ENCODE measurements at places on chromosomes 3 and 15.

GRCh38 chr3:171844873-171845272, 1.7 kb downstream of the TMEM212 start:
- DNase-seq, result no peak

DNA sequence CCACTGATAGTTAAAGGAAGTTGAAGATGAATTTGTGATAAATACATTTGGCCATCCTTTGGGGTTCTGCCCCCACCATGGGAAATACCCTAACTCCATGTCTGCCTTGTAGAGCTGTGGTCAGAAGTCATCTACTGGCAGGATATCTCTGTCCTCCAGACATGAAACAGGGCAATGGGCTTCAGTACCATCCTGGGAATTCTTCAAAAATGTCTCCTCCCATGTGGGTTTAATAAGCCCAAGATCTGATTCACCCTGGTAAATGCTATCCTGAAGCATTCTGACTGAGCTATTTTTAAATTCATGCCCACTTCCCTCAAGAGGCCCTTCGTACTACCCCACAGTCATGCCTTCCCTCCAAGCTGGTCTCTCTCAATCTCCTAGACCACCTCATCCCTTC, 113.7 kb upstream of the SLC25A36 start:
- DNase-seq, result no peak

DNA sequence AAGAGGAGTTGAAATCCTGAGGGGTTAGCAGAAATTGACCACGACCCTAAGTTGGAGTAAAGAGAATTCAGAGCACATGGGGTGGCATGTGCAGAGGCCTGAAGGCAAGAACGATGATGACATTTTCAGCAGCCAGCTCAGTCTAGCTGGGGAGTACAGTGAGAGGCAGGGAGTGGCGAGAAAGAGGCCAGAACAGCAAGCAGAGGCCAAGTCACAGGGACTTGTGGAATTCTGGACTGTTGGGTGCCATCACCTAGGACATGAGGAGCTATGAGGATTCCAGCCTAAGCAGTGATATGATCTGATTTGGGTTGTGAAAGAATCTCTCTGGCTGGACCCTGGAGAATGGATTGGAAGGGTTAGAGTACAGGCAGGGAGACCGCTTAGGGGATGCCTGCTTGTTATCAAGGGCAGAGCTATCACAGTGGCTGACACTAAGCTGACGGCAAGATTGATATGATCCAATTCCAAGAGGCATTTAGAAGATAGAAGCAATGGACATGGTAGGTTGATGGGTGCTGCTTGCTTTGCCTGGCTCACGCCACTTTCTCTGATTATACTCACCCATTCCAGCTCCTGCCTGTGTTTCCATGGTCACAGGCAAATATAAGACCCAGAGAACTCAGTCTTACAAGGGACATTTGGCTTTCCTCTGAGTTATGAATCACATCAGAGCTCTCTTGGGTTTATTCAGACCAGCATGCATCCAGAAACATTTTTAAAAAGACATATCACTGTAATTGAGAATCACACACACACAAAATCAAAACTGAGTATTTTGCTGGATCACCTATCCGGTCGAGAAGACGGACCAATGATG, 66.4 kb downstream of the LRTM1 start:
- DNase-seq, result no peak

DNA sequence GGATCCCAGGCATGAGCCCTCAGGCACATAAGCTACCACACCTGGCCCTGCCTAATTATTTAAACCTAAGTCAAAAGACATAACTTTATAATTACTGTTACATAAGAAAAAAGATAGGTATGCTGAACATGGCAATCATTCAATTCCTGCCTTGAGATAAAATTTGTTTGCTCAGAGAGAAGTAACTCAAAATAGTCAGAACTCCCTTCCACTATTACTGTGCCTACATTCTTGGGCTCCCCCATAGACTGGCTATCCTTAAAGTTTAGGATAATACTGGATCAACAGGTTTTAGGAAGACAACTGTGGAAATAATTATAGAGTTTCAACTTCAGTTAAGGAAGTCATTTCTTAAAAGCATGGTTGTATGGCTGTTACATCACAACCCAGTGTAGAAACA, 9.9 kb downstream of the WDR53 start:
- DNase-seq, result no peak

GRCh38 chr3:72847282-72847681, 963 bp downstream of the SHQ1 start:
- no peak for DNase-seq

DNA sequence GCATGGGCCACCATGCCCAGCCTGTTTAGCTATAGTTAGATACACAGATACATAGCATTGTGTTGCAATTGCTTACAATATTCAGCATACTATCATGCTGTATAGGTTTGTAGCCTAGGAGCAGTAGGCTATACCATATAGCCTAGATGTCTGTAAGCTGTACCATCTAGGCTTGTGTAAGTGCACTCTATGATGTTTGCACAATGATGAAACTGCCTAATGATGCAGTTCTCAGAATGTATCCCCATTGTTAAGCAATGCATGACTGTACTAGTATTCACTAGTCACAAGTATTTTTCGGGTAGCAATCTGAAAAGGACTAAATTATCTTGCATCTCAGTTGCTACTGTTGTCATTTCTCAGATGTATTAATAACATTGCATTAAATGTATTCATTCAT, 16.0 kb downstream of the PIGB start:
- no peak for DNase-seq

DNA sequence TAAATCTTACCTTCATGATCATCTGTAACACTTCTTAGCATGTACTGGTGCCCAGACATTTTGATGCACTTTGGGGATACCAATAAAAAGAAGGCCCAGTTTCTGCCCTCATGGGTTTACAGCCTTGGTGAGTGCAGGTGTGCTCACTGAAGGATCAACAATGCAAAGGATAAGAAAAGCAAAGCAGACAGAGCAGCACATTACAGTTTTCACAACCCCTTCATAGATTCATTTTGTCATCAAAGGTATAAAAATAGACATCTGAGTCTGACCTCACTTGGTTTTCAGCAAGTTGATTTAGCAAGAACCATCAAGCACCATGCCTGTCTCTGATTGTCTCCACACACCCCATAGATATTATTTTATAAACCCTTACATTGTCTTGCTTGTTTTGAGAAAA, 77.6 kb downstream of the BFSP2 start:
- no peak for DNase-seq
